CD4-positive, alpha-beta T cell treated with Interleukin-17A for 4 hours (primary cell): ENCODE measurements at places on chromosomes 6 and 20.

- DNase-seq, result no peak
Observed at GRCh38 chr20:16498526-16499253, 74.6 kb downstream of the KIF16B start.

GRCh38 chr6:156197513-156197912 is 579.7 kb upstream of the ARID1B start:
- DNase-seq, result no peak

GRCh38 chr20:53582574-53583351 is 10.9 kb downstream of the ZNF217 start:
- peak; percentile 67 for DNase-seq

GRCh38 chr6:79158856-79159516 is 75.5 kb downstream of the HMGN3 start:
- no peak for DNase-seq

DNA sequence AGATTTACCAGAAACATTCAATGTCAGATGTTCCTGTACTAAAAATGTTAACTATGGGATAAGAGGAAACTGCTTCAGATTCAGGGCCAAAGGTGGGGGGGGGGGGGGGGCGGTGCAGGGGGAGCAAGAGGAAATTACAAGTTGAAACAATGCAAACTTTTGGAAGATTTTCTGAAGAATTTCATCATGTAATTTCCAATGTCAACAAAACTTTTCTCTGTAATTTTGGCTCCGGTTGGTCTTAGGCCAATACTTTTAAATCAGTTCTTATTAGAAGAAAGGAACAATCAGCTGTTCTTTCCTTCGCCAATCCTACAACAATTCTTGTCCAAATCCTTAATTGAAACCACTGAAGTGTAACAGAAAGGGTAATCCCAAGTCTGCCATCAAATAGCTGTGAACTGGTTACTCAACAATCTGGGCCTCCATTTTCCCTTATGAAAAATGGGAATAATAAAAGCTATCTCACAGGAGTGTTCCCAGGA is 13.1 kb downstream of the UQCC1 start:
- no peak for DNase-seq

- DNase-seq, result no peak
Observed at GRCh38 chr20:18258126-18258860, 30.0 kb upstream of the ZNF133 start.

GRCh38 chr6:50093116-50093937 is 43.6 kb upstream of the DEFB112 start:
- no peak for DNase-seq

DNA sequence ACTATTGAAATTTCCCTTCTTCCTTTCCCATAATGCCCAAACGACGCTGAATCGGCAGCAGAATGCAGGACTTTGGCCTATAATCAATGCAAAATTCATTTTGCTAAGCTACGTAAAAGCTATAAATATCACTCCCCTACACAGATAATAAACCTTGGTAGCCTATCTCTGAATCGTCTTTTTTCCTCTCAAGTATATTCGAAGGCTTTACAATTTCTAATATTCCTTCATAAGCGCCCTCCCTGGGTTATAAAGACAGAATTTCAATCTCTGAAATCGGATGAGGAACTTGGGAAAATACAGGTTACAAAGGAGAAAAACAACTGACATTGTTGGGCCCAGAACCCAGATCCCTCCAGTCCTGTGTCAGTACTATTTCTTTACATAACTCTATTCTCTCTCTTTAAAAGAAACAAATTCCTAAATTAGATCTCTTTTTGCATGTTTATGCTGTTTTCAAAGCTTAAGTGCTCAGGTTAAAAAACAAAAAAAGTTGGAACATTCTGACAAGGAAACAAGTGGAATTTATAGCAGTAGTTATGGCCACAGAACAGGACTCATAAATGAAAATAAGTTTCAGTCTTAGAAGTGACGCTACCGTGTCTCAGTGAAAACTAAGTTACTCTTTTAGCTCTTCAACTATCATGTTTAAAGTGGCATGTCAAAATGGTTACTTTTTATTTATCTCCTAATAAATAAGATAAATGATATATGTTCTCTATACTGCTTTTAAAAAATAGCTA is 84.5 kb downstream of the SESN1 start:
- DNase-seq, result no peak

DNA sequence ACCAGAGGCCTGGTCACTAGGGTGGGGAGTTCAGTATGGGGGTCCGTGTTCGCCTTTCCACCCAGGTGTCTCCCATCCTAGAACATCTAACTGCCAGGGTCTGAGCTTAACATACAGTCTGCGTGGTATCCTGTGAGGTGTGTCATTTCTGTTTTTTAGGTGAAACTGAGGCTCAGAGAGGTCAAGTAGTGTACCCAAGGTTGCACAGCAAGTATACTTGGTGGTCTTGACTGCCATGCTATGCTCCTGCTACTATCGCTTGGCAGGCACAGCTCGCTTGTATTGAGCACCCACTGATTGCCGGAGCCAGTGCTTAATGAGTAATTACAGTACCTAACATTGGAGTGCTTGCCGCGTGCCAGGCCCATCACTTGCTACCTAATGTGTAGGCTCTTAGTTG is 26.2 kb downstream of the GTSF1L start:
- no peak for DNase-seq
